RPMI7951 (cell line): ENCODE measurements at places on chromosomes 3 and 15. TPM values are rescaled to one million over a fixed set of nuclear protein-coding genes. Genes with fewer than 3 reads are reported as not detected.

GRCh38 chr15:22861161-22861560, 22.7 kb downstream of the NIPA2 start:
- no peak for DNase-seq

Gene MESP2
- 1.8 and 2.6 TPM in 2 replicates for total RNA-seq

Gene SLC24A5
- total RNA-seq, result 0.29 TPM in 1 of 2 replicates, not detected in the other

GRCh38 chr3:149908424-149908957, 62.2 kb downstream of the PFN2 start:
- DNase-seq, result no peak

DNA sequence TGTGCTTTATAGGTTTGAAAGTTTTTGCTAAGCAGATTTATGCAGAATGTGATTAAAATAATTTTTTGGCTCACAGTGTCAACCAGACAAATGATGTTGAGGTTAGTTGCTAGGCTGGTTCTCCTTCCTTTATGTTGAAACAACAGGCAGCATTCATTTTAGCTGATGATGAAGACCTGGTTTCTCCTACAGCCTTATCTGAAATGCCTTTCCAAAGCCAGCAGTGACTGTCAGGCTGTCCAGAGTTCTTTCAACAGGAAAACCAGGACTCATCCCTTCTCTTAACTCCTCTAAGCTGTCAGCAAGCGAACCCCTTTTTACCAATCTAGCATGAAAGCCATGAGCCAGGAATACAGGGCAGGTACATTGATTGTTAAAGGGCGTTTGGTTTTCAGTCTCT, 84.1 kb downstream of the ZNF609 start:
- no peak for DNase-seq

GRCh38 chr3:184937611-184938010, 125.6 kb downstream of the VPS8 start:
- peak; percentile 21 for DNase-seq
